Aorta (tissue), 5 donors: ENCODE measurements at places on chromosomes 2 and 18. TPM values are rescaled to one million over a fixed set of nuclear protein-coding genes. Genes with fewer than 3 reads are reported as not detected.

The TAF4B gene
- polyA plus RNA-seq, result 0.74 TPM

The ABCB11 gene
- polyA plus RNA-seq, result 0.03 TPM

The KCTD1 gene
- polyA plus RNA-seq, result 5.1 TPM

The SEPTIN10 gene
- polyA plus RNA-seq, result 80.3 TPM

The EIF2AK2 gene
- 9.7 TPM for polyA plus RNA-seq

The FKBP7 gene
- 12.8 TPM for polyA plus RNA-seq

The PRKCE gene
- polyA plus RNA-seq, result 2.0 TPM

DNA sequence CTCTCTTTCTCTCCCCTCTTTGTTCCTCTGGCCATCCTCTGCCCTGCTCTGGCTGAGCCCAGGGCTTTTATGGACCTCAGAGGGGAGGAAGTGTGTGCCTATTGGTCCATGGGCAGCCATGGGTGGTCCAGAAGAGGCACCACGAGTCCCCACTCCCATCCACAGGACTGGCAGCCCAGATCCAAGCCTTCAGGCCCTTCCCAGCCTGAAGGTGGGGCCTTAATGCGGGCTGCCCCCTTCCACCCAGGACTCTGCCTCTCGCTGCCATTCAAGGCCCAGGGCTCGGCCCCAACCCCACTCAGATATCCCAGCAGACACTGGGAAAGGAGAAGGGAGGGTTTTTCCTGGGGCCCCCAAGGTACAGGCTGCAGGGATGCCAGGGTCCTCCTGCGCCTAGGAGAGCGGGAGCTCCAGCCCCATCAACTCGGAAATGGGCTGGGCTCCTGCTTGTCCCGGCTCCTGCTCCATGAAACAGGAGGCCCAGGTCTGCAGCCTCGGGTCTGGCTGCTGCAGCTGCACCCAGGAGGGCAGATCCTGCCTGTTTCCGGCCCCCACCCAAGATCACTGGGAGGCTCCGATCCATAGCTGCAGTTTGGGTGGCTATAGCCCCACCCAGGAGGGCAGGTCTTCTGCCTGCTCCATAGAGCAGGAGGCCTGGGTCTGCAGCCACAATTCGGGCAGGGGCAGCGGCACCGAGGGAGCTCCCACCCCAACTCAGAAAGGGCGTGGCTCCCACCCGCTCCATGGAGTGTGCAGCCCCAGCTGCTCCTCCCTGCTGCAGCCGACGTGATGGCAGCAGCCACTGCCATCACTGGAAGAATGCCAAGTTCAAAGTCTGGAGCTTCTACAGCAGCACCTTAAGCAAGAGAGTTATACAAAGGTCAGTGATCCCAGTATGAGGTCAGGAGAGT is 116.6 kb upstream of the RBBP8 start:
- DNase-seq, result no peak

DNA sequence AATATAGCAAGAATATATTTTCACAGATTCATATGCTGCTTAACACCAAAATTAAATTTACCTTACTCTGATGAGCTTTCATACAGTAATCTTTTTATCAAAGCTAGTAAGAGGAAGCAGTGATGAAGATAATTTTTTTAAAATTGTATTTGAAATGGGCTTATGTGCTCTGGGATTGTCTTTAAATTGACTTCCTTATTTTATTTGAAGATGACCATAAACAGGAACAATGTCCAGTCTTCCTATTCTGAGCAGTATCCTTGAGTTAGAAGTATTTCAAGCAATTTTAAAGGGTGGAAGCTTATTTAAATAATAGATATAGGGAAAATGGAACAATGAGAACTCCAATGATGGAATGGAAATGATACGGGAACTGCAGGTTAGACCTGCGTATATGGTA is 211.6 kb downstream of the MCFD2 start:
- DNase-seq, result no peak

- no peak for DNase-seq
Measured at GRCh38 chr2:45232818-45233217, 223.6 kb upstream of the SIX2 start.

DNA sequence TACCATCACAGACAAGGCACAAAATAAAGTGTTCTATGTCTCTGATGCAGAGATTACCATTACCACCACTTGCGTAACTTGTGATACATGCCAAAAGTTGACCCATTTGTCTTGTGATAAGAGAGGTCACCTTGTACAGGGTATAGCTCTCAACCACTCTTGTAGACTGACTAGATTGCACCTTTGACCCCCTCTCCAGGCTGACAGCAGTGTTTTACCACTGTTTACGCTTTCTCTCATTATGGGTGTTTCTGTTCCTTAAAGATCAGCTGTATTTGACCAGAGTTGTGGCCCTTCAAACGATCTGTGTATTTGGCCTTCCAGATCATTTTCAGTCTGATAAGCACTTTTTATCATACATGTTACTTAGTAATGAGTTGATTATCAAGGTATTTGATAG is 215.7 kb upstream of the HNMT start:
- DNase-seq, result no peak

- no peak for DNase-seq
Measured at GRCh38 chr18:23243178-23243577, 107.9 kb downstream of the CABLES1 start.

- peak; percentile 87 for DNase-seq
Measured at GRCh38 chr18:658001-658946, 821 bp downstream of the TYMS start.

DNA sequence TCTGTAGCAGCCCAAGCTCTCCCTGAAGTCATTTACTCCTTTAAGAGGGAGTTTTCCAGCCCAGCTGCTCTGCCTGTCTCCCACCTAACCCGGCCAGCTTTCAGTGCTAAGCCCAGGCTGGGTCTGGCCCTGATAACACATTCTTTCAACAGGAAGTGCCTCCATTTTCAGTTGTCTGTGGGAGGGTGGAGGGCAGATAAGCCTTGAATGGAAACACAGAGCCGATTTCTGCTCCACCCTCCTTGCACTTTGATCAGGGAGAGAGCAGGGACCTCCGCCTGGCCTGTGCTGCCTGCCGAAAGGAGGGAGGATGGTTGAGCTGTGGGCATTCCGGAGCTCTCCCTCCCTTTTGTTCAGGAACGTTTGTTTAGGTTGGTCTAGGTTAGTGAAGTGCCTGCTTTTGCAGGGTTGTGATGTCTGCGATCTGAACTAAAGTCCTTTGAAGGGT is 24.8 kb downstream of the GATA6 start:
- DNase-seq, result no peak

GRCh38 chr2:40716879-40717278 is 265.0 kb upstream of the SLC8A1 start:
- no peak for DNase-seq
